ENCODE measurements at places on chromosomes 5 and 9.

DNA sequence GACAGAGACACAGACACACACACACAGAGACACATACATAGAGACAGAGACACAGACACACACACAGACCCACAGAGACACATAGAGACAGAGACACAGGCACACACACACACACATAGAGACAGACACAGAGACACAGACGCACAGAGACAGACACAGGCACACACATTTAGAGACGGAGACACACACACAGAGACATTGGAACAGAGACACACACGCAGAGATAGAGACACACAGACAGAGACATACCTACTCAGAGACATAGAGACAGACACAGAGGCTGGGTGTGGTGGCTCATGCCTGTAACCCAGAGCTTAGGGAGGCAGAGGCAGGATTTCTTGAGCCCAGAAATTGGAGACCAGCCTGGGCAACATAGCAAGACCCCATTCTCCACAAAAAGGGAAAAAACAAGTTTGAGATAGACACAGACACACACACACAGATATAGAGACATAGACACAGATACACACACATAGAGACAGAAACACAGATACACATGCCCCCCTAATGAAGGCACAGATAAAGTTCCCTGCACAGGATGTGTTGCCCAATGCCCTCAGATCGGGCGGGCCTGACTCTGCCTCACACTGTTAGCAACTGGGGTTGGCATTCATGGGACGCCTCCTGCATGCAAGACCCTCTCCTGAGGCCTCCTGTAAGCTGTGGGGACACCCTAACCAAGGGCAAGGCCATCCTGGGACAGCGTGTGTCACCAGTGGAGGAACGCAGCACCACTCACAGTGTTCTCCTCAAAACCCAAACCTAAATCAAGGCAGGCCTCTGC is 3.3 kb upstream of the RALGDS start:
- DNase-seq = no peak

- DNase-seq = no peak
Observed at GRCh38 chr9:76023715-76024195, 133.3 kb downstream of the PCSK5 start.

DNA sequence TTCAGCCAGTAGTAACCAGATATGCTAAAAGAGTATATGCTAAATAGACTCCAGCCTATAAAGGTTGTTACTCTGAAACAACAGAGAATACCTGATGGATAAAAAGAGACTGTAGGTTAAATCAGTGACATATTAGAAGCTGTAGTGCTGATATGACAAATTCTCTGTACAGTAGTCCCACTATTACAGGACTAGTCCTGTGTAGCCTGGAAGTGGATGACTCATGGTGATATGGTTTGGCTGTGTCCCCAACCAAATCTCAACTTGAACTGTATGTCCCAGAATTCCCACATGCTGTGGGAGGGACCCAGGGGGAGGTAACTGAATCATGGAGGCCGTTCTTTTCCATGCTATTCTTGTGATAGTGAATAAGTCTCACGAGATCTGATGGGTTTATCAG is 276.2 kb upstream of the POU5F2 start:
- DNase-seq = no peak

DNA sequence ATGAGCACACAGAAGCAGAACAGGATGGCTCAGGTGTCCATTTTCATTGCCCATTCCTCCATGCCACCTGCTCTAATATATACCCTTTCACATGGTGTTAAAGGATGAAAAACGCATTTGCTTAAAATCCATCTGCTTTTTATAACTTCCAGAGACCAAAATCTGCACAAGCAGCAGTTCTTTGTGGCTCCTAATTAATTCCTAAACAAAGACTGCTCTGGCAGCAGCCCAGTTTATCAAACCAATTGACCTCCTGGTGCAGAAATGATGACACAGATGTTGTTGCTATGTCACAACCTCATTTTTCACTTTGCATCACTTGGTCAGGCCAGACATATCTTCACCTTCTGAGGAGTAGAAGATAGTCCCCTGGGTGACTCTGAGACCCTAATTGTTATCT is 141.2 kb downstream of the ASTN2 start:
- DNase-seq = no peak

GRCh38 chr5:154502180-154502579 is 24.2 kb upstream of the HAND1 start:
- DNase-seq = no peak

Data from activated T-cell treated with anti-CD3 and anti-CD28 coated beads for 4 hours (primary cell).